ENCODE measurements at places on chromosomes 3 and 15. TPM values are rescaled to one million over a fixed set of nuclear protein-coding genes. Genes with fewer than 3 reads are reported as not detected.

GRCh38 chr3:10907262-10907661 is 85.3 kb upstream of the SLC6A1 start:
- no peak overlapping the region for H3K4me3 ChIP-seq
- no peaks in the 10 kb centered on the region for H3K4me1 ChIP-seq
- no peaks in the 10 kb centered on the region for H3K36me3 ChIP-seq
- no peaks in the 10 kb centered on the region for H3K27me3 ChIP-seq

The EFHB gene
- total RNA-seq = 1.5 TPM

DNA sequence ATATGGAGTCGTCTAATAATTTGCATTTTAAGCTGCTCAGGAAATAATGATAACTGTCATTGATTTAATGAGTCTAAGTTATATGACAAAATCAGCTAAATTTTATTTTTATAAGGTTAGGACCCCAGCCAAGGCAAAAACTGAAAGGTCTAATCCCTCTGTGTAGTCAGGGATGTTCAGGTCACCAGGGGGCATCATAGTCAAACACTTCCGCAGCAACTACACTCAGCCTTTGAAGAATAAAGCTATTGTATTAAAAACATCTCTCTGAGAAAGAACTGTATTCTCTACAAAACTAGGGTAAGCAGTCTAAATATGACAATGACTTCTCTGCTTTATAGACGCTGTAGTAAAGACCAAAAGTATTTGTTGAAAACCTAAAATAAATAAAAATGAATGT is 15.0 kb downstream of the INTS14 start:
- H3K27me3 ChIP-seq = no peaks in the 10 kb centered on the region
- peaks cover 83% of the 10 kb centered on the region for H3K36me3 ChIP-seq
- peak; percentile 41 for DNase-seq
- H3K4me1 ChIP-seq = no peaks in the 10 kb centered on the region

DNA sequence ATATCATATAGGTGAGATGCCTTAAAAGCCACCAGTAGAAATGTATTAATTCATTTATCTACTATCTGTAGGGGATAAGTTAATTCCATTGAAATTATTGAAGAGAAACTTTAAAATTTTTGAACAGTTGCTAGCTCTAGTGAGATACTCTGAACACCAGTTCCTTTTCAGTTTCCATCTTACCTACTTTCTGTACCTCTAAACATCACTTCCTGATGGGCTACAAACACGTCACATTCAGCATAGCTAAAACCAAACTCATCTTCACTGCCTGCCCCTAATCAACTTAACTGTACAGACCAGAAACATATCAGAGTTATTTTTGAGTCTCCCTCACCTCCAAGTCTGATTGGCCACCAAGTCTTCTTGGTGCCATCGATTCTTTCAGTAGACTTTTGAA is 88.9 kb downstream of the FEZF2 start:
- no peak overlapping the region for H3K27ac ChIP-seq
- no peaks in the 10 kb centered on the region for H3K36me3 ChIP-seq
- DNase-seq = no peak
- no peak overlapping the region for H3K4me3 ChIP-seq
- H3K27me3 ChIP-seq = no peaks in the 10 kb centered on the region
- H3K4me1 ChIP-seq = no peaks in the 10 kb centered on the region

- H3K4me1 ChIP-seq = no peaks in the 10 kb centered on the region
- H3K36me3 ChIP-seq = no peaks in the 10 kb centered on the region
- no peak overlapping the region for H3K4me3 ChIP-seq
- DNase-seq = no peak
Measured at GRCh38 chr3:89571298-89571697, 463.9 kb downstream of the EPHA3 start.

The ZMYND10 gene
- total RNA-seq = 1.1 TPM

GRCh38 chr3:168870892-168871291 is 775.2 kb upstream of the GOLIM4 start:
- H3K27me3 ChIP-seq = no peaks in the 10 kb centered on the region
- no peaks in the 10 kb centered on the region for H3K4me1 ChIP-seq
- H3K4me3 ChIP-seq = no peak overlapping the region

DNA sequence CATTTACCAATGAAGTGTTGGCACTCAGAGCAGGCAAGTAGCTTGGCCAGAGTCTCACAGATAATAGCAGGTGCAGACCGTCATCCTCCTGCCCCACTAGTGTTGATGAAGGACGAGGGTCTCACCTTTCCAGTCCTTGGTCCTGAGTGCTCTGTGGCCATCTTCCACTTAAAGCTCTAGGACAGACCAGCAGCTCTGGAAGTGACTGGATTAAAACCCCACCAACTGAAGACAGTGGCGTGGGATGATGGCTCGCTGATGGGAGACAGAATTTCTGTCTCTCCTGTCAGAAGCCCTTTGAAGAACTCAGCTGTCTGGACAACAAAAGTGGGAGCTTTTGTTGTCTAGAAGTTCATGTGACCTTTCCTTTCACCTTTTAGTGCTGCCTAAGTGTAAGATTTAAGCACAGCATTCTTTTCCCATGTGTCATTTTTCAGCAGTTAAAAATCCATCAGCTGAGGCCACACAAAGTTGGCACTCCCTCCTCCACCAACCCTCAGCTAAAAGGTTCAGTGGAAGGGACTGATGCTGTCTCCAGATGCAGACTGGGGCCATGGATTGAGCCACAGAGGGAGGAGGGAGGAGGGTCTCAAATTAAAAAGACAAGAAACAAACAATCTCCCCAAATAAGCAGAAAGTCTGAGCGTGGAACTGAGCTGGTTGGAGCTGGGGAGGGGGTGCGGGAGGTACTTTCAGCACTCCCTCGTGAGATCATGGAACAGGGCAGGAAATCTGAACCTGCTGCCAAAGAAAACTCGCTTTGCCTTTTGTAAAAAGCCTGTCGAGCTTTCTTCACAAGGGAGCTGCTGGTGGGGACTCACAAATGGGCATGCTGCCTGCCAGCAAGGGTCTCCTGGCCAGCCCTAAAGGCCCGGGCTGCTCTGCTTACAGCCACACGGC is 148.5 kb upstream of the CTDSPL start:
- no peaks in the 10 kb centered on the region for H3K4me1 ChIP-seq
- DNase-seq = no peak
- H3K4me3 ChIP-seq = no peak overlapping the region
- no peak overlapping the region for H3K27ac ChIP-seq
- H3K27me3 ChIP-seq = peaks cover 45% of the 10 kb centered on the region

GRCh38 chr15:68371160-68371559 is 60.8 kb downstream of the ITGA11 start:
- H3K4me3 ChIP-seq = no peak overlapping the region
- no peaks in the 10 kb centered on the region for H3K36me3 ChIP-seq
- peaks cover 20% of the 10 kb centered on the region for H3K27me3 ChIP-seq
